ENCODE measurements at places on chromosomes 5 and 9.
A peak's percentile ranks its signal among the peaks of the same experiment; 100 is the strongest.

- DNase-seq: no peak
Observed at GRCh38 chr5:136014049-136015002, 14.5 kb upstream of the TGFBI start.

- no peak for DNase-seq
Observed at GRCh38 chr5:73749485-73750270, 123.7 kb downstream of the ARHGEF28 start.

DNA sequence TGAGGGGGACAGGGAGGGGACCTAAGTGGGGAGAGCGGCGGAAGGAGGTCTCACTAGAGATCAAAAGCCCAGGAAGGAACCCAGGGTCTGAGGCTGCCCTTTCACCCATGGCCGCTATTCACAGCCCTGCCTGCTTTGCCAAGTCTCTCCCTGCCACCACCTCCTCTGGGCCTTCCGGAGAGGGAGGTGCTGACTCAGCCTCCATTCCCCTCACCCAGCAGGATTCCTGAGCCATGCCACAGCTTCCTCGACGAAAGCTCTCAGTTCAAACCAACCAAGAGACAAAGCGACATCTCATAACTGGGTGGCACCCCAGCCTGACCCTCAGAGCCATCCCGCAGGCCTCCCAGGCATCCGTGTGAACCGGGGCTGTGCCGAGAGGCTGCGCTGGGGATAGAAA is 36.7 kb downstream of the PAX5 start:
- no peak for DNase-seq

- no peak for DNase-seq
Observed at GRCh38 chr5:177085985-177086653, 596 bp upstream of the FGFR4 start.

DNA sequence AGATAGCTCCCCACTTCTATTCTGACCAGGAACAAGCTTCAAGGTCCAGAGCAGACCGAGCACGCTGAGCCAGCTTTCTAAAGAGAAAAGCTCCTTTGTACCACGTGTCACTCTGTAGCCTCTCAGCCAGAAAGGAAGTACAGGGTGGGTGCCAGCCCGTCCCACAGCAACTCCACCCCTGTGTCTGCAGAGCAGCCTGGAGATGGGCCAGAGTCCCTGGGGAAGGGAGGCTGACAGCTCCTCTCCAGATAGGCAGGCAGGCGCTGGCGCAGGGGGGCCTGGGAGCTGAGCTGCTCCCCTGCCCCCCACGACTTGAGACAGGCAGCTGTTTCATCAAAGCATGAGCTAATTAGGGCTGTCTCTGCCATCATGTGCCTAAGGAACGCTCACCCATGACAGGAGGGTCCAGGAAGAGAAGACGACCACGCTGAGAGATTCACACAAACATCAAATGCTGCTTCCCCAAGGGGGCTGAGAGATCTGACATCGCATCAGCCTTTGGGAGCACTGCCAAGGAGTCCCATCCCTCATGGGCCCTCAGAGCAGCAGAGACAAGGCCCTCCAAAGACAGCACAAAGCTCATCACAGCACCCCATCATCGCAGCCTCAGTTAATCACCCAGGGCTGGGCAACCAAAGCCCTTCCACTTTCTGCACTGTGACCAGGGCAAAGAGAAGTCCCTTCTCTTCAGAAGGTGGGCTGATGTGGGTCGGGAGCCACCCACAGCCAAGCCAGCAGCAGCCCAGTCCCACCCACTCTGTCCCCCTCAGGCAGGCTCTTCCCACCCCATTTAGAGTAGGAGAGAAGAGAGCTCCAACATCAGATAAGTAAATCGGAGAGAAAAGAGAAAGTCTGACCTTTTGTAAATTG is 78.5 kb upstream of the LRRTM2 start:
- DNase-seq: peak; percentile 31

- peak; percentile 42 for DNase-seq
Observed at GRCh38 chr5:138824516-138824915, 50.6 kb downstream of the LRRTM2 start.

DNA sequence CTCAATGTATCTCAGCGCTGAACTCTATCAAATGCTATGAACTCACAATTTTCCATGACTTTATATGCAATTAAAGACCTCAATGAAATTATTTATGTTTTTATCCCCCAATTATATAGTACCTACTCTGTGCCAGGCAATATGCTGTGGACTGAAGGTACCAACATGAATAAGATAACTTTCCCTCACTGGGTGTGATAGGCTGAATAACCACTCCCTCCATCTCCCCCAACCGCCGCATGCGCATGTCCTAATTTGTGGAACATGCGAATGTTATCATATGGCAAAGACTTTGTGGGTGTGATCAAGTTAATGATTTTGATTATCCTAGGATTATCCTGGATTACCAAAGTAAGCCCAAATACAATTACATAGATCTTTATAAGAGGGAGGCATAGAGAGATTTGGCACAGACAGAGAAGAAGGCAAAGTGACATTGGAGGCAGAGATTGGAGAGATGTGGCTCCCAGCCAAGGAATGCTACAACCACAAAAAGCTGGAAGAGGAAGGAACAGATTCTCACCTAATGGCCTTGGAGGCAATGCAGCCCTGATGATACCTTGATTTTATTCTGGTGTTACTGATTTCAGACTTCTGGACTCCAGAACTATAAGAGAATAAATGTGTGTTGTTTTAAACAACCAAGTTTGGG is 149.1 kb upstream of the VCAN start:
- no peak for DNase-seq

GRCh38 chr9:30628915-30629567 is 1755.4 kb upstream of the ACO1 start:
- no peak for DNase-seq

DNA sequence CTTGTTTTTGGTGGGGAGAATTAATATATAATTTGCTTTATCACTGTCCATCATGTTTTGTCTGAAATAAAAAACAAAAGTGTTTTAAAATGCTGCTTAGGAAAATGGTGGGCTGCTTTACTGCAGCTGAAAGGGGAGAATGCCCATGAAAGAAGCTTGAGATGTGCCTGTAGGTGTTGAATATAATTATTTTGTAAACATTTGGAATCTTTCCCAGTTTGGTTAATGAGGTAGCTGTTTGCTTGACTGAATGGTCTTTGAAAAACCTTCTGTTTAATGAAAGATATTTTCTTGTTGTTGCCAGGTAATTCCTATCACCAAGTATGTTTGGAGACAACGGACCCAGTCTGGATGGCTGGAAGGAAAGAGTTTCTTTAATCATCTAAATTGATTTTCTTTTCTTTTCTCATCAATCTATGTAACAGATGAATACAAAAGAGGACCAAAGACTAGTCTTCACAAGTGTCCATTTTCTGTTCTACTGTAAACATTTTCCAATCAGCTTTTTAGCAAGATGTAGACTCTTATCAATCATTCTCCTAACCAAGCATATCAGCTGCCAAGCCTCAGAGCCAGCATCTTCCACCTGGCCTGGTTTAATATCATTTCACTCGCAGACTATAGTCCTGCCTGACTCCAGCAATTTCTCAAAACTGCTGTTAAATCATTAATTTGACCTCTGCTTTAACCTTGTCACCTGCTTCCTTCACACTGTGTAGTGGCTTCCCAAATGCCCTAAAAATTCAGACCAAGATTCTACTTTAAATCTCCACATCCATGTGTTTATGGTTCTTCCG is 441.2 kb upstream of the CHD1 start:
- no peak for DNase-seq

- DNase-seq: no peak
Observed at GRCh38 chr5:56822981-56823380, 7.6 kb downstream of the MAP3K1 start.

- DNase-seq: no peak
Observed at GRCh38 chr9:105459336-105459735, 11.5 kb downstream of the FSD1L start.

GRCh38 chr5:142725231-142726187 is 39.6 kb upstream of the FGF1 start:
- no peak for DNase-seq

- DNase-seq: no peak
Observed at GRCh38 chr9:125887172-125887571, 140.0 kb downstream of the PBX3 start.

GRCh38 chr9:86829496-86830046 is 117.7 kb downstream of the GAS1 start:
- DNase-seq: no peak

- DNase-seq: no peak
Observed at GRCh38 chr9:73080110-73080694, 71.5 kb upstream of the ANXA1 start.

DNA sequence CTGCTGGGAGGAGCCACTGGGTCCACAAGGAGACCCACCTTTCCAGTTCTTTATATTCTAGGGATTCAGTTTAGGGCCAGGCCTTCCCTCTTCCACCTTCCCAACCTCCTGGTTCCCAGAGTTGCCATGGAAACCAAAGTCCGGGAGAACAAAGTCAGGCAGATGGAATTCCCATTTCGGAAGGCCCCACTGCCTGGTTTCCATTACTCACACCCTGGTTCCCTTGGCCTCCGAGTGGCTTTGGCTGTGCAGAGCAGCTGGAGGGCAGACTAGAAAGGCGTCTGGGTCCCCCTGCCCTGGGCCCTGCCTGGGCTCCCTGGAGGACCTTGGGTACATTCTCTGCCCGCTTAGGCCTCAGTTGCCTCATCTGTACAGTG is 136.1 kb downstream of the RGS3 start:
- no peak for DNase-seq

DNA sequence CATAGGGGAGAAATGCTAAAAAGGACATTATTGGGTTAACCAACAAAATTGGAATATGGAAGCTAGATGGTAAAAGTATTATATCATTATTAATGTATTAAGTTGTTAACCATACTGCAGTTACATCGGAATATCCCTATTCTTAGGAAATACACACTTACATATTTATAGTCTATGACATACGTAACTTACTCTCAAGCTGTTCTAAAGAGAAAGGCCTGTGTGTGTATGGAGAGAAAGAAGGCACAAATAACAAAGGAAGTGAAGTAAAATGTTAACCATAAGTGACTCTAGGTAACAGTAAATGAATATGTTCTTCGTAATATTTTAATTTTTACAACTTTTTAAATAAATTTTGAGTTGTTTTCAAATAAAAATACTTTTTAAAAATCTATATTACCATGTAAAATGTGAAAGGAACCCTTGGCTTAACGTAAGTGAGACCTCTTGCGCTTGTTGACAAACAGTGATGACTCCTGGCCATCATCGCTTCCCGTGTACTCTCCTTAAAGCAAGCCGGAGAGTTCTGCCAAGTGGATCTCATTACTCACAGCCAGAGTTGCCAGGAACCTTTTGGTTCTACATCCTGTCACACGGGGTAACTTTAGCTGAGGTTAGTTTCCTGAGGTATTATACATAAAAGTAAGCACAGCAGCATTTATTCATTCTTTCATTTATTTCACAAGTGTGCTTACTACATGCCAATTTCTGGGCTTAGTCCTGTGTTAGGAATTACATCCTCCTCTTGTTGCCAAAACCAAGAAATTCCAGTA is 165.4 kb downstream of the EPB41L4A start:
- DNase-seq: no peak

DNA sequence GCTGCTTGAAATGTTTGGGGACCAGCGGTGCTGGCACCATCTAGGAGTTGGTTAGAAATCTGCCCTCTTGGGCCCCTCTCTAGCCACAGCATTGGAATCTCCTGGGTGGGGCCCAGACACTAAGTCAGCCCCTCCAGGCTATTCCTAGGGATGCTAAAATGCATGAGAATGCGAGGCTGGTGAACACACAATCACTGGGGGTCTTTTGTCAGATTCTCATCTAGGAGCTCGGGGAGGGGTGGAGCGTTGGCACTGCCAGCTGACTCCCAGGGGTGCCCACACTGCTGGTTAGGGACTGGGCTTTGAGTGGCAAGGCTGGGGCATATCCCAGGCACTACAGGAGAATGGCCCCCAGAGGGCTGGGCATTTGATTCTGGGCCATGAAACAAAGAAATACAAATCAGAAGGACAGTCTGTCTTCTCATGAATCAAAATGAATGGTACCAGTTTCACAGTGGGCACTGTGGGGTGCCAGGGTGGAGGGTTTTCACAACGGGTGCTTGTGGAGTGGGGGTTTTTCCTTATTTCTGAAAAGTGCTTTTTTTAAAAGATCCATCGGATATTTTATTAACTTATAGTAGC is 127.8 kb upstream of the RAPGEF1 start:
- DNase-seq: no peak

- DNase-seq: no peak
Observed at GRCh38 chr5:159210846-159211245, 1.5 kb upstream of the RNF145 start.

DNA sequence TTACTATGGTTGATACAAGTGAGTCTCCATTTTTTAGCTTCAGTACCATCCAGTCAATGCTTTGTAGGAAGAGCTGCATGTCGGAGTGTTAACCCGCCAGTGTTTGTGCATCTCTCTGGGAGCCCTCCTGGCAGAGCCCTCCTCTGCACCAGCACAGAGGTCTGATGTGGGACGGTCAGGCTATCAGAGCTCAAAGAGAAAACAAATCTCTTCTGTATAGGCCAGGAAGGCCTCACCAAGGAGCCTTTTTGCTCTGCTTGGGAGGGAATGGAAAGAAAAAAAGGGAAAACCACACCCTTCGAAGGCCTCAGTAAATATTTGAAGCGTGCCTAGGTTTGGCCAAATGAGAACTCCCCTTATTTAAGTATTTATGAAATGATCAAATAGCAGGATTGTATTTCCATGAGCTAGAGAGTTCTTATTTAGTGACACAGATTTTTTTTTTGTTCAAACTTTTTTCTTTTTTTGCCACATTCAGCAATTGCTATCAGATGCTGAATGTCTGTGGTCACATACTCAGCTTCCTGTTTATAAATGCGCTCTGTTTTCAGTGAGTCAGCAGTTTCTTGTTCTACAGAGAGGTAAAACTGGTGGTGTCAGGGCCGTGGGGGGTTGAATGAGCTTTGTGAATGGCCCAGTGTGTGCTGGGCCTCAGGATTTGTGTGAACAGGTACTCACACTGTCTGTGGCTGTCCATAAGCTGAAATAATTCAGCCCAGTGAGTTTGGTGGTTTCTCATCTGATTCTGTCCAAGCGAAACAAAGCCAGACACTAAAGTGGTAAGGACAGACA is 226.6 kb downstream of the SNX18 start:
- peak; percentile 60 for DNase-seq

DNA sequence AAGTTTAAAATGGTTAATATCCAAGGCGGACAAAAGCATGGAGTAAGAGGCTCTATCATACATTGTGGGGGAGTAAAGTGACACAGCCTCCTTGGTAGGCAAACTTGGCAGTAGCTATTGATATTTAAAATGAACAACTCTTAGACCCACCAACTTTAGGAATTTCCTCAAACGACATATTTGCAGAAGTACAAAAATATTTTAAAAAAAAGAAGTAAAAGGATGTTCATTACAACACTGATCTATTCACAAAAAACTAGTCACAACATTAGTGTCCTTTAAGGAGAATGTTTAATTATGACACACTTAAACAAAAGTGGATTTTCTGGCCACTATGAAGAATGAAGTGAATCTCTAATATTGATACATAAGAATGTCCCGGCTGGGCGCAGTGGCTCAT is 1.7 kb downstream of the ALG2 start:
- no peak for DNase-seq

- DNase-seq: no peak
Observed at GRCh38 chr9:69516353-69517322, 155.5 kb downstream of the APBA1 start.

GRCh38 chr5:116420540-116420939 is 154.1 kb downstream of the SEMA6A start:
- DNase-seq: no peak

All from stimulated activated CD8-positive, alpha-beta memory T cell treated with anti-CD3 and anti-CD28 coated beads, Interleukin-4, amount 100 ng/mL, for 48 hours (primary cell).